ENCODE measurements at places on chromosomes 6 and 20. TPM values are rescaled to one million over a fixed set of nuclear protein-coding genes. Genes with fewer than 3 reads are reported as not detected.

GRCh38 chr20:24151621-24152294 is 163.2 kb upstream of the GGTLC1 start:
- DNase-seq: no peak

GRCh38 chr6:43702534-43703440 is 15.2 kb upstream of the MRPS18A start:
- peak; percentile 32 for DNase-seq

GRCh38 chr20:34675561-34675960 is 1.3 kb downstream of the PIGU start:
- no peak for DNase-seq

GRCh38 chr6:16635810-16636602 is 125.3 kb downstream of the ATXN1 start:
- DNase-seq: no peak

- no peak for DNase-seq
These were observed 23.6 kb upstream of the B4GALT5 start for GRCh38 chr20:49737260-49737659.

DNA sequence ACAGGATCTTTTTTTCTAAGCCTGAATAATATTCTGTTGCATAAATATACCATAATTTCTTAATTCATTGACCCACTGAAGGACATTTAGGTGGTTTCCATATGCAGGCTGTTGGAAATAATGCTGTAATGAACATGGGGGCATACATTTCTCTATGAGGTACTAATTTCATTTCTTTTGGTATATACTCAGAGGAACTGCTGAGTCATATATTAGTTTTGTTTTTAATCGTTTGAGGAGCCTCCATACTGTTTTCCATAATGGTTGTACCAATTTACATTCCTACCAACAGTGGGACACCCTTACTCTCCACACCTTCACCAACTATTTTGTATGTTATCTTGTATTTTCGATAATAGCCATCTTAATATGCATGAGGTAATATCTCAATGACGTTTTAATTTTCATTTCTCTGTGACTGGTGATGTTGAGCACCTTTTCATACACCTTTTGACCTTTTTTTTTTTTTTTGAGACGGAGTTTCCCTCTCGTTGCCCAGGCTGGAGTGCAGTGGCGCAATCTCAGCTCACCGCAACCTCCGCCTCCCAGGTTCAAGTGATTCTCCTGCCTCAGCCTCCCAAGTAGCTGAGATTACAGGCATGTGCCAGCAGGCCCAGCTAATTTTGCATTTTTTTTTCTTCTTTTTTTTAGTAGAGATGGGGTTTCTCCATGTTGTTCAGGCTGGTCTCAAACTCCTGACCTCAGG is 187.4 kb downstream of the RNGTT start:
- no peak for DNase-seq

CTAGE9 gene
- total RNA-seq: not detected

LTB gene
- 1,194 TPM for total RNA-seq

DNA sequence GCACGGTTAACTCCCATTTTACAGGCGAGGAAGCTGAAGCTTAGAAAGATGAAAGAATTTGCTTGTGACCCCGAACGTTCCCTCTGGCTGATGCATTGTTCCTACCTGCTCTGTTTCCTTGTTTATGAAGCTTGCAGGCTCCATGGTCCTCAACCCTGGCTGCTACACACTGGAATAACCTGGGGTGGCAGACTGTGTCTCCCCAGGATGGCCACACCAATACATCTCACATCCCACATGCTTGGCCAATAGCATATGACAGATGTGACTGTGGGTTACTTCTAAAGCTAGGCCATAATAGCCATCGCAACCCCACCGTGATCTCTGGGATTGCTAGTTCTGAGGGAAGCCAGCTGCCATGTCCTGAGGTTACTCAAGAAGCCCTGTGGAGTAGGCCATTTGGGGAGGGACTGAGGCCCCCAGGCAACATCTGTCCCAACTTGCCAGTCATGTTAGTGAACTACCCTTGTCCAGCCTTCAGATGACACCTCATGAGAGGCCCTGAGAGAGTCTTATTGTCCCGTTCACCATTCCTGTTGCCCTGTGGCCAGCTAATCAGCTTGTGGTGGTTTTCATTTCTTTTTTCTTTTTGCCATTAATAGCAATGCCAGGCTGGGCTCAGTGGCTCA is 6.7 kb upstream of the FAM110A start:
- DNase-seq: no peak

DNA sequence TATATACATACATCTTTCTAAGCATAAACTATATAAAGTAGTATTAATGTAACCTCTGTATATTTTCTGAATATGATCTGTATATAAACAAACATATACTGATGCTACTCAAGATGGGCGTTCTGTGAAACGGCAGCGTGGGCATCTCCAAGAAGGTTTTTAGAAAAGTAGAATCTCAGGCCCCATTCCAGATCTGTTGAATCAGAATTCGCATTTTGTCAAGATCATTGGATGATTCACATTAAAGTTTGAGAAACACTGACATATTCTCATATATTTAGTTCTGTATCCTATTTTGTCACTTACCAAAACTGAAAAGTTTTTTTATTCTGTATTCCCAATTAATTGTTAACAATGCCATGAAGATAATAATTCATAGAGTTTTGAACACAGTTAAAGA is 5.5 kb downstream of the C6orf141 start:
- no peak for DNase-seq

PPARD gene
- 23.4 TPM for total RNA-seq

SLC22A7 gene
- total RNA-seq: not detected

GRCh38 chr6:145801021-145801420 is 13.6 kb downstream of the FBXO30 start:
- no peak for DNase-seq

DNA sequence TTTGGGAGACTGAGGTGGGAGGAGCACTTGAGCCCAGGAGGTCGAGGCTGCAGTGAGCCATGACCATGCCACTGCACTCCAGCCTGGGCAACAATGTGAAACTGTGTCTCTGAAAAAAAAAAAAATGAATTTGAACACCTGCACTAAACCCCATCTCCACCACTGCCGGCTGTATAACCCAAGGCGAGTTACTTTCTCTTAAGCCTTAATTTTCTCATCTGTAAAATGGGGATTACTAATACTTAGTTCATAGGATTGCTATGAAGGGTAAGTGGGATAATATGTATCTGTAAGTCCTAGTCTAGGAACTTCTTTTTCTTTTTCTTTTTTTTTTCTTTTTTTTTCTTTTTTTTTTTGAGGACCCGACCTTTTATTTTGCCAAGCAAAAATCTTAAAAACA is 61.5 kb downstream of the SHLD1 start:
- DNase-seq: no peak

COL10A1 gene
- total RNA-seq: not detected

DNA sequence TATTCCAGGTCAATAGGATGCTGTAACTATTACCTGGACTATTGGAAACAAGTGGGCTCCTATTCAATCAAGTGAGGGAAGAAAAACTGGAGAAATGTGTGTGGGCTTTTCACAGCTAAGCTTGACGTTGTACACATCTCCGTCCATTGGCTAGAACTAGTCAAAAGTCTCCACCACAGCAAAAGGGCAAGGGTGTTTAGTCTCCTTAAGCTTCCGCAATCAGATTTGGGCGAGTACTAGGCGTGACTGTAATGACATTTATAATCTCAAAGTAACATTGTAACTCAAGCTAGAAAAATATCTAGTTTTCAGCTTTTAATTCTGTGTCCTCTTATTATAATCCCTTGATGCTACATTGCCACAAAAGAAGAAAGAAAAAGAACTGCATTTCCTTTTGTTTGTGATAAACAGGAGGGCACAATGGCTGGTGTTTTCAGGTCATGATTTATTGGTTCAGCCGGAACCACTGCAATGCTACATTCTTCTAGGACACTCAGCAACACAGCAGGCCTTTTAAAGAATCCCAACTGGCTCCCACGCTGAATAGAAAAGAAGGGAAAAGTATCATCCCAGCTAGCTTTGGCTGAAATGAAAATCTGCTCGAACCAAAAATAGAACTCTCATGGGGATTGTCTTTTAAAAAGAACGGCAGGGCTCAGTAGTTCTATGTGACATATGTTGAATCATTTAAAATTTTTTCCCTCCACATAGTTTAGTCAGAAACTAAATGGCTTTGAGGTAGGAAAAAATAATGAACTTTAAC is 387.7 kb downstream of the BTBD3 start:
- DNase-seq: no peak

GRCh38 chr20:3135507-3136070 is 24.1 kb downstream of the FASTKD5 start:
- no peak for DNase-seq

TCF21 gene
- not detected for total RNA-seq

- no peak for DNase-seq
These were observed 70.4 kb upstream of the SLC24A3 start for GRCh38 chr20:19141998-19142397.

CD24 gene
- total RNA-seq: not detected

DNA sequence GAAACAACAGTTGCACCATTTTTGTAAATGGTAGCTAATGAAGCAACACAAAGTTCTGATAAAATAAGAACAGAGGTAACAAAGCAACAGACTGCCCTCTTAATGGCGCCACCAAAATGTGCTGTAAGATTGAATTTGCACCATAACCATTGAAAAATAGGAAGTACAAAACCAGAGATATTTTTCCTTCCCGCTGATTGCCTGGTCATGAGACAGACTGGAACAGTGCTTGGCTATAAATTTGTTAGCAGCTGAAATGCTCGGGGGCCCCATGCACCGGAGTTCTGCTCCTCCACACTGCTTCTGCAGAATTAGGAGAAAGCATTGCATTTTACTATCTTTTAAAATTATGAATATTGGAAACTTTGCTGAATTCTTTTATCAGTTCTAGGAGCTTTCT is 164.4 kb upstream of the QKI start:
- no peak for DNase-seq

DNA sequence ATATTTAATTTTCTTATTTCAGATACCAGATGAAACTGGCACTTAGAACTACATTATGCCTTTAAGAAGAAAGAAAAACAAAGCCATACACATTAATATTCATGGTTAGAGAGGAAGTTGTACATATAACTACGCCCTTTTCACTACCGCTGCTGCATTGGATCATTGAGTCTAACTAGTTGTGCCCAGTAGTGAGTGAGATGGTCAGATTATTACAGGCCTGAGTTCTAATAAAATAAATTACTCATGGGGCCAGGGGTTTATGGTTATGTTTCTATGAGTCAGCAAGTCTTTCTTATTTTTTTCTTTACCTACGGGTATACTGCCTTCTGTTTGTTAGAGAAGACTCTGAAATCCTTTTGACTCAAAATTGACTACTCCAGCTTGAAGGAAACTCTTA is 11.5 kb downstream of the RIOK1 start:
- DNase-seq: no peak

- no peak for DNase-seq
These were observed 597.9 kb downstream of the COL12A1 start for GRCh38 chr6:74607934-74608333.
